Stimulated activated CD4-positive, alpha-beta T cell treated with anti-CD3 and anti-CD28 coated beads, Interleukin-4, amount 100 ng/mL, for 1 hour (primary cell): ENCODE measurements at places on chromosomes 7 and 10.

DNA sequence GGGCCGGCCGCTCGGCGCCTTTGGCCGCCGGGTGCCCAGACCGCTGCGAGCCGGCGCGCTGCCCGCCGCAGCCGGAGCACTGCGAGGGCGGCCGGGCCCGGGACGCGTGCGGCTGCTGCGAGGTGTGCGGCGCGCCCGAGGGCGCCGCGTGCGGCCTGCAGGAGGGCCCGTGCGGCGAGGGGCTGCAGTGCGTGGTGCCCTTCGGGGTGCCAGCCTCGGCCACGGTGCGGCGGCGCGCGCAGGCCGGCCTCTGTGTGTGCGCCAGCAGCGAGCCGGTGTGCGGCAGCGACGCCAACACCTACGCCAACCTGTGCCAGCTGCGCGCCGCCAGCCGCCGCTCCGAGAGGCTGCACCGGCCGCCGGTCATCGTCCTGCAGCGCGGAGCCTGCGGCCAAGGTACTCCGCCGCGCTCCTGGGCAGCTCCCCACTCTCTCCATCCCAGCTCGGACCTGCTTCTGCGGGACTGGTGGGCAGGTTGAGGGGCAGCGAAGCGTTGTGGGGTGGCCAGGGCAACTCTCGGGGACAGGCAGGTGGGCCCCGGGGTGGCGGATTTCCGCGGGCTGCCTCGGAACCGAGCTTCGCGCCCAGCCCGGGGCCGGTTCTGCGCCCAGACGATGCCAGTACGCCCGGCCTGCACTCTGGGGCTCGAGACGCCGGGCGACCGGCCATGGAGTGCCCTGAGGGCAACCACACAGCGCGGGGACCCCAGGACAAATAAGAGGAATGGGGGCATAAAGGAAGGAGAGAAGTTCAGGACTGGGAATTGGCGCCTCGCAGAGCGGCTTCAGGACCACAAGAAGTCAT is 578 bp downstream of the HTRA1 start:
- DNase-seq = no peak

- DNase-seq = no peak
Measured at GRCh38 chr7:33601884-33602283, 303.5 kb upstream of the BMPER start.

DNA sequence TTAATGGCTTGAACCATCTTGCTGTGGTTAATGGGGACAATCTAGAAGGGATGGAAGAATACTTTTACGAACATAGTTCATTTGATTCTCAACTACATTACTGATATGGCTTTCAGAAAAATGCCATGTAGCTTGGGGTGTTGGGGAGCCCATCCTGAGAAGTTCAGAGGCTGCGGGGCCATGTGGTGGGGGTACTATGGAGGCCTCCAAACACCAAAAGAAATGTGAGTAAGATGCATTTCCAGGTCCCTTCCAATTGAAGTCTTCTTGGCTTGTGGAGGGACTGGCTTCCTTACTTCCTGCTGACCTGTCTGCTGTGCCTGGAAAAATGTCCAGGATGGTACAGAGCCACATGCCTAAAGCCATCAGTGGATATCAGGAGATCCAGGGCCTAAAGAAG is 1.6 kb upstream of the MBL2 start:
- no peak for DNase-seq

GRCh38 chr7:14773729-14774271 is 128.8 kb downstream of the DGKB start:
- no peak for DNase-seq

DNA sequence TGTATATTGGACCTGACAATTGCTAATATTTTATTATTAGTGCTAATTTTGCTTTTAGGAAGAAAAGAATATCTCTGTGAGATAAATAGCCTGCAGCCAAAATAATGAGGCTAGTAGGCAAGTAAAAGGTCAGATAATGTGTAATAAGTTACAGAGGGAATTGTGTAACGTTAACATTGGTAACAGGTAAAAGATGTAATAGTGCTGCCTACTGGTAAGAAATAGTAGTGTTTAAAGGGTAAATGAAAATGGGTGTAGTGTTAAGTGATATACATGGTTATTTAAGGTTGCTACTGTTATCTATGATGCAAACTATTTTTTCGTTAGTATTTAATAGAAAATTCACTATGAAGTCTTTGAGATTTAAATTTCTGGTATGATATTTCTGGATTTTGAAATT is 9.2 kb upstream of the FOXP2 start:
- no peak for DNase-seq

GRCh38 chr7:157633465-157634185 is 296.8 kb downstream of the DNAJB6 start:
- DNase-seq = no peak

- DNase-seq = no peak
Measured at GRCh38 chr7:50189371-50189770, 96.3 kb upstream of the ZPBP start.

- DNase-seq = no peak
Measured at GRCh38 chr10:42977032-42977416, 99.8 kb upstream of the RET start.

DNA sequence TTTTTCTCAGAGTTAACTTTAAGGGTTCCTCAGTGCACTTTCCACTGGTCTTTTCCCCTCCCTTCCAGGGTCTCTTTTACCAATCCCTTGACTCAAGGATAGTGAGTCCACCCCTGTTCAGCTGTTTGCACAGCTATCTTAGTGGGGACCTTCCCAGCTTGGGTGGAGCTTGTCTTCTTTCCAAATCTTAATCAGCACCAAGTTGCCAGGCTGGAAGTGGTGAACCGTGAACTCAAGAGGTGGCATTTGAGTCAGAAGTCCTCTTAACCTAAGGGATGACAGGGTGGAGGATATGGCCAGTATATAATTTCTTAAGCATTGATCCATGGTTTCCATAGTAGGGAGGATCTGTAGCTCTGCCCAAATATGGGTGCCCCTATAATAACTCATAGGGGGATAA is 25.0 kb downstream of the MAPK8 start:
- DNase-seq = no peak

- no peak for DNase-seq
Measured at GRCh38 chr7:80440883-80441282, 71.0 kb downstream of the GNAT3 start.

GRCh38 chr10:70255329-70256299 is 22.4 kb upstream of the PPA1 start:
- DNase-seq = peak; percentile 23

DNA sequence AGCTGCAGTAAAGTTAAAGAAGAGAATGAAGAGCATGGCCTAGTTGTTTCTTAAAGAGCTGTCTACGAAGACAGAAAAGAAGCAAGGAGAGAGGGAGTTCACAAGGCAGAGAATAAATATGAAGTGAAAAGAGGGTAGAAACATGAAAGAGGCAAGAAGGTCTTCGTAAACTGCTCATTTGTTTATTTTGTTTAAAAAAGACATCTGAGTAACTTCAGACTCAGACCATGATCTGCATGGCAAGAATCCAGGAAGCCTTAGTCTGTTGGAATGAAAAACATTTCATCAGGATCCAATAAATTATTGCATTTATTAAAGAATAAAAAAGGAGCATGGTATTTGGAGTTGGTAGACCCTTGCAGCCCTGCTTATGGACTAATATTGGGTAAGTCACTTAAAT is 151.1 kb downstream of the SEM1 start:
- no peak for DNase-seq

DNA sequence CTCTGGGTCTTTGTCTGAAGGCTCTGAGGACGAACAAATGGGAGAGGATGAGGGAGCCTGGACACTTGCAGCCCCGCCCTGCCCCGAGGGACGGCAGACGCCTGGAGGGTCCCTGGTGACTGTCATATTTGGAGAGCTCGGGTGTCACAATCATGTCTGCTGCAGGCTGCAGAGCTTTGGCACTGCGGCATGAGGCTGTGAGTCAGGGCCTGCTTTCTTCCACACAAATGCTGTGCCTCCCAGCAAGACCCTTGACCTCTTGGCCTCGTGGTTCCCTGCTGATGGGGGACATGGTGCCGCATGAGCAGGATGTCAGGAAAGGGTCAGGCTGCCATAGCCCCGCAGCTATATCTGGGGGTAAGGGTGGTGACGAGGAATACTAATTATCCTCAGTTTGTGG is 64.9 kb upstream of the PPIF start:
- no peak for DNase-seq

- no peak for DNase-seq
Measured at GRCh38 chr7:158802535-158803366, 26.6 kb downstream of the ESYT2 start.

DNA sequence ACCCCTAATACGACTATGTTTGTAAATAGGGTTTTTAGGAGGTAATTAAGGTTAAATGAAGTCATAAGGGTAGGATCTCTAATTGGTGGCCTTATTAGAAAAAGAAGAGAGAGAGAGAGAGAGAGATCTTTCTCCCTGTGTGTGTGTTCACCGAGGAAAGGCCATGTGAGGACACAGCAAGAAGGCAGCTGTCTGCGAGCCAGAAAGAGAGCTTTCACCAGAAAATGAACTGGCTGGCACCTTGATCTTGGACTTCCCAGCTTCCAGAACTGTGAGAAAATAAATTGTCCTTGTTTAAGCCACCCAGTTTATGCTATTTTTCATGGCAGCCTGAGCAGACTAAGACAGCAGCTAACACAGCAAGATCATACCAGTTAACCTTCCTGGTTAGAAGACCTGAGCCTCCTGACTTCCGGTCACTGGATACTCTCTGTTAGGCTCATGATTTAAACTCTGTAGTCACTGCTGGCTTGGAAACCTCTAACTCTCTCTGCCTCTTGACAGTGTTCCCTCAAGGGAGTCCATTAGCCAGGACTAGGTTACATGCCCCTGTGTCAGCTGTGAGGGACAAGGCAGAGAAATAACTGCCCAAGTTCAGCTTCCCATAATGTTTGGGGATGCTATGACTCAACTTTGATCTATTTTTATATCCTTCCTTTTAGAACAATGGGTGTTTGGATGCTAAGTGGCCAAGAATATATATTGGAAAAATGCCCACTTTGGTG is 102.3 kb downstream of the DYNC1I1 start:
- no peak for DNase-seq

GRCh38 chr7:110502888-110503465 is 588.0 kb upstream of the LRRN3 start:
- no peak for DNase-seq

- no peak for DNase-seq
Measured at GRCh38 chr10:6558759-6559461, 21.2 kb downstream of the PRKCQ start.

DNA sequence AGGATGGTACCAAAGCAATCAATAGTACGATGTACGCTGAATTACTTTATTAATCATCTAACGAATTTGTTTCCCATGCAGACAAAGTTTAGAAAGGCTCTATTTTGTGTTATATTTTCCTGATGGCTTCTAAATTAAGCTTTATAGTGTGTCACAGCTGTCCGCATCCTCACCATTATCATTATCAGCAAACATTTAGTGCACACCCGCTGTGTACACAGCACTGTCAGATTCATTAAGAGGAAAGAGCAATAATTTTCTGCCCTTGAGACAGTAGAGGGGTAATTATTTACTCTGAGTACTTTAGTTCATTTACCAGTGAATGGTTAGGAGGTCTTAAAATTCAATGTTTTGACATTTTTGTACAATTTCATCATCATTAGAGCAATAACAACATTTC is 233.3 kb upstream of the PTPRZ1 start:
- DNase-seq = no peak

GRCh38 chr10:8898745-8899330 is 844.4 kb downstream of the GATA3 start:
- no peak for DNase-seq

DNA sequence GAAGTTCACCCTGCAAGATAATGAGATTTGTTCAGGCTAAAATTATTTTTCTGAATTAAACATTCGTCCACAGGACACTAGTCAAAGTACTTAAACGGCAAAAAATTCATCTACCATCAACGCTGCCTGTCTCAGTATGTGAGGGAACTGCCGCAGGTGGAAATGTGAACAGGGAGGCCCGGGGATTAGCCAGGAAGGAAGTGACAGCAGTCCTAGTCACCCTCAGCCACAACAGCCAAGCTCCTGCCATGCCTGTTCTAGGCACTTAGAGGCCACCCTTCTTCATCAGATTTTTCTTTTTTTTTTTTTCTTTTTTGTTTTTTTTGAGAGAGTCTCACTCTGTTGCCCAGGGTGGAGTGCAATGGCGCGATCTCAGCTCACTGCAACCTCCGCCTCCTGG is 9.4 kb downstream of the NUDT5 start:
- DNase-seq = peak; percentile 14

DNA sequence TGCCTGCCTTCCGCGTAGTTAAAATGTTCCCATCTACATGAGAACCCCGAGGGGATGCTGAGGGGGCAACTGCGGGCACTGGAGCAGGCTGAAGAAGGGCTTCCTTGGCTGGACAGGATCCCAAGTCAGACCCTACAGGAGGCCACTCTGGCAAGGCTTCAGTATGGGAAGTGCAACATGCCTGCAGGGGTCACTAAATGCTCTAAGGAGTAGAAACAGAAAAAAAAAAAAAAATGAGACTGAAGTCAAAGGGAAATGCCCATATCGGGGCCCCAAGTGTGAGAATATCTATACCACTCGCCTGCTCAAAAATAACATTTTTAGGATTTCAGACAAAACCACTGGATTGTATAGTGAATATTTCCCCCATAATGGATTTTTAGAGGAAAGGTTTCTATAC is 33.5 kb downstream of the FAM204A start:
- no peak for DNase-seq

- no peak for DNase-seq
Measured at GRCh38 chr10:131090761-131091661, 220.5 kb downstream of the TCERG1L start.
